ENCODE measurements at places on chromosomes 3 and 15.

DNA sequence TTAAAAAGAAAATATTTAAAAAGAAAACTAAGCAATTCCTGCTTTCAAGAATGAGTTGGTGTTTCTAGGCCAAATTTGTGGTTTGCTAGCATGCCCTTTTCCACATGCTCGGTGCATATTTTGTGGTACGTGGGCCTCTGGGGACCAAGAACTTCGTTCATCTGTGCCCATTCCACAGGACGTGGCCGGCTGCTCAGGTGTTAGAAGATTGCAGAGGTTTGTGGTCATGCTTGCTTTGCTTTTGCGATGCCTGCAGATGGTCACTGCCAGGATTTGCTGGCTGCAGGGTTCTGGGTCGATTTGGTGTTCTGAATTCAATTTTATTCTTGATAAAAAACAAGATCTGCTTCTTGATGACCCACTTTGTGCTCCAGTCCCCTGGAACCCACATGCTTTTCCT, 7.5 kb downstream of the PSTPIP1 start:
- no peak for DNase-seq

GRCh38 chr15:49622561-49622960, 1.7 kb downstream of the DTWD1 start:
- no peak for DNase-seq

- DNase-seq: no peak
Observed at GRCh38 chr3:131431754-131432153, 50.2 kb downstream of the NUDT16 start.

DNA sequence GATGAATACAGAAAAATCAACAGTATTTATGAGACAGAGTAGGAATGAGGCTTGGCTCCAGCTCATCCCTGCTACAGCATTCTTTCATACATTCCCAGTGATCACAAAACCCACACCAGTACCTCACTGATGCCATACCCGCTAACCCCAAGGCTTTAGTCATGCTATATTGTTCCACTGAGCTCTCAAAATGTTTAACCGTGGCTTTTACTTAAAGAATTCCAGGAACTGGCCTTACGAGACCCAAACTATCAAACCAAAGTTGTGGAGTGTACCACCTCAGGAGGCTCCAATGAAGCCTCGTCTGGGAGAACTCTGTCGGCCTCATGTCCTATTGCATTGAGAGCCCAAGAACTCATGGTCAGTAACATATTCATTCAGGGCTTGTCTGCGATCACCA, 278.9 kb downstream of the ULK4 start:
- DNase-seq: no peak

DNA sequence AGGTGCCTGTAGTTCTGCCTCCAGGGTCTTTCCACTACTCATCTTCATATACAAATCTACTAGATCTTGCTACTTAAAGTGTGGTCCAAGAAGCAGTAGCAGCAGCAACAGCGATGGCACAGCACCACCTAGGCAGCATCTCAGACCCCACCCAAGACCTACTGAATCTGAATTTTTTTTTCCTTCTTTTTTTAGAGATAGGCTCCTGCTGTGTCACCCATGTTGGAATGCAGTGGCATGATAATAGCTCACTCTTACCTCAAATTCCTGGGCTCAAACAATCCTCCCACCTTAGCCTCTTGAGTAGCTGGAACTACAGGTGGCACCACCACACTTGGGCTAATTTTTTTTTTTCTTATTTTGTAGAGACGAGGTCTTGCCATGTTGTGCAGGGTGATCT, 346.7 kb upstream of the TGFBR2 start:
- no peak for DNase-seq

GRCh38 chr3:101902041-101902440, 52.7 kb downstream of the NFKBIZ start:
- peak; percentile 37 for DNase-seq

GRCh38 chr3:159619341-159619885, 369.2 kb upstream of the IL12A start:
- no peak for DNase-seq

- DNase-seq: no peak
Observed at GRCh38 chr15:81351651-81352050, 22.4 kb downstream of the TMC3 start.
